Frontal cortex (tissue), 4 donors: ENCODE measurements at places on chromosomes 4 and X.

GRCh38 chr4:125393825-125394224 is 79.1 kb downstream of the FAT4 start:
- no peak for DNase-seq

DNA sequence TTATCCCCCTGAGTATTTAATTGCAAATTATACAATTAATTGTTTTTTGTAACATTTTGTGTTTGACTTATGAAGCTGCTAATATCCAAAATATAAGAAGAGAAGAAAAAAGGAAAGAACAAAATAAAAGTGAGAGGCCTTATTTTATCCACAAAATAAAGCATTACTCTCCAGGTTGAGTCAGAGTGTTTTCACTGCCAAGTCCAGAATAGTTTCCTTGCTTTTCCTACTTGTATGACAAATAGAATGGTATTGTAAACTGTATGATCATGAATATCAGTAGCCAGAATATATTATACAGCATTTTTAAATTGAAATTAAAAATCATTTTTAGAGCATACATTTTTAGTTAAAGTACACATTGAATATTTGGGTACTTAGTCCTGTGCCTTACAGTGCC is 237.8 kb downstream of the NDST4 start:
- DNase-seq = no peak

DNA sequence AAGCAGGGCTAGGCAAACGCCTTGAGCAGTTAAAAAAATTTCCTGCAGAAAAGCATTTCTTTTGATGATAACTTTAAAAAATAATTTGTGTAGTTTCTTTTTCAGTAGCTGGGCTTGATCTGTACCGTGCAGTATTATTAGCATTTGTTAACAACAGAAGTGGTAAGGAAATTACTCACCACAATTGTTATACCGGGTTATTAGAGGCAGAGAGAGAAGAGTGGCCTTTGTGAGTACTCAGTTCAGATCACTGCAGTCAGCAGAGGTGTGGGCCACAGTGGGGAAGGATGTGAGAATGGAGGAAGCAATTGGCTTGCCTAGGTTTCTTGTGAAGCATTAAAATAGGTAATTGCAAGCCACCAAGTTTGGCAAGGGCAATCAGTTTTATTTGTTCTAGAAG is 14.3 kb upstream of the IL21 start:
- DNase-seq = no peak

DNA sequence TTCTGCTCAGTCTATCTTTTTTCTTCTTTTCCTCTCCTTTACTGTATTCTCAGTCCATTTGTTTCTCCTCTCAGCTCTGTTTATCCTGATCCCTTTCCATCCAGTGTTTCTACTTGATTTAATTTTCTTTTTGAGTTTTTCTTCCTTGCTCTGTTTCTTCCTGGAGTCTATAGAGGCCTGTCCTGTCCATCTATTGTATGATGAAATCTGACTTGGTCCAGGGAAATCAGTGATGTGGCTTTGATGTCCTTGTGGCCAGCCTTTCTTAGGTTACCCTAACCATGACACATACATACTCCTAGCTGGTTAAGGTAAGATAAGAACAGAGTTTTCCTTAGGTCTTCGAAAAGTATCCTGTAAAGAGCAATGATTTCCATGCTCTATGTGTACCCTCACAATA is 89.3 kb upstream of the LNX1 start:
- no peak for DNase-seq

DNA sequence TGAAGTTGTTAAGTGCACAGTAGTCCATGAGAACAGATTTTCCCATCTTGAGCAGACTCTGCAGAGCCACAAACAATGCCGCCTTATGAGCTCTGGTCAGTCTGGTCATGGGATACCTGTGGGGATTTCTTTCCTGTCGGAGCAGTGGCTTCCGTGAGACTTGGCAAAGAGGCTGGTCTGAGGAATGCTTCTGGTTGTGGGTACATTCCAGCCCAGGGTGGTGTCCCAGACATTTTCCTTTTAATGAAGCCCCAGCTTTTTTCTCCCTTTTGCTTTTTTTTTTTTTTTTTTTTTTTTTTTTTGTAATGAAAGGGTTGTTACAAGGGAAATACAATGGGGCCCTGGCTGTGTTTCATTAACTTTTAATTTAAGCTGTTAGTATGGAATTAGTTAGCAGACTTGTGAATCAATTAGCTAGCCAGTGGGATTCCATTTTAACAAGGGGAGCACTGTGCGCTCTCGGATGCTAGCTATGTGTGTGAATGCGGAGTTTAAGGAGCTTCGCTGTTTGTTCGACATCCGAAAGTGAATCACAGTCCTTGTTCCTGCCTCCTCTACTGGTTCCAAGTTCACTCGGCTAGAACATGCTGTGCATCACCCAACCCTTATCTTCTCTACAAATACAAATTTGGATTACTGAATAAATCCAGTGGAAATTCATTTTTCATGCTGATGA is 225.1 kb downstream of the CBR4 start:
- no peak for DNase-seq
